ENCODE measurements at places on chromosomes 4 and X.

DNA sequence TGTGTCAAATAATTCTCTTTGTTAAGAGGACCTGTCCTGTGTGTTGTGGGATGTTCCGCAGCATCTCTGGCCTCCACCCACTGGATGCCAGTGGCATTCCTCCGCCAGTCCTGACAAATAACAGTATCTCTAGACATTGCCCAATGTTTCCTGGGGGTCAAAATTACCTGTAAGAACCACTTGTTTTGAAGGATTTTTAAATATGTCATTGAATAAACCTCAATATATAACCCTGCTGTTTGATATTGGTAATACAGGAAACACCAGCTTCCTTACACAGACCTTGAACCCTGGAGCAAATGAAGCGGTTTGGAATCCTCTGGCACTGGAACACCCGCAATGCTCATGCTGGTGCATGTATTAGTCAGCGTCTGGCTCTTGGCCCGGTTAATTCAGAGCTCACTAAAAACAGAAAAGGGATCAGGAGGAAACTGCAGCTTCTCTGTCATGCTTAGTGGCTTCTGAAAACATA, 101.3 kb downstream of the TBL1X start:
- no peak for DNase-seq

DNA sequence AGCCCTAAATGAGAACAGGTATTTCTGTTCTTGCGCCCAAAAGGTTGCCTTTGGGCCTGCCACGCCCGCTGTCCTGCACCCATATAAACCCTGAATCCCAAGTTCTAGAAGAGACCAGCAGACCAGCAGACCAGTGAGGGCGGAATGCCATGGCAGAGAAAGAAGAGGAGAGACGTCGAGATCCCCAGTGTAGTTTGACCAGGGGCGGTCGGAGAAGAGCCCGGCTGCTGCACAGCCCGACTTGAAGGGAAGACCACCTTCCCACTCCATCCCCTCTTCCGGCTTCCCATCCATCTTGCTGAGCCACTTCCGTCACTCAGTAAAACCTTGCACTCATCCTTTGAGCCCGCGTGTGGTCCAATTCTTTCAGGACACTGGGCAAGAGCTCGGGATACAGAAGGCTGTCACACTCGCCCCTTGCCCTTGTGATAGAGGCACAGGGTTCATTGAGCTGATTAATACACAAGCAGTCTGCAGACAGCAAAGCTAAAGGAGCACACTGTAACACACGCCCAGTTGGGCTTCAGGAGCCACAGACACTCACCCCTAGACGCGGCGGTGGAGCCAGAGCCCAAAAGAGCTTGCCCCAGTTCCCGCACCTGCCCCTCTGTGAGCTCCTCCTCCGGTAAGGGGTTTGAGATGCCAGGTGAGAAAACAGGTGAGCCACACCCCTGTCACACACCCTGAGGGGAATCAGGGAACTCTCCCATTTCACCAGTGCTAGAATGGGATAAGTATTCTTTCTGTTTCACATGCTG, 230.8 kb downstream of the PCDH10 start:
- DNase-seq: no peak

DNA sequence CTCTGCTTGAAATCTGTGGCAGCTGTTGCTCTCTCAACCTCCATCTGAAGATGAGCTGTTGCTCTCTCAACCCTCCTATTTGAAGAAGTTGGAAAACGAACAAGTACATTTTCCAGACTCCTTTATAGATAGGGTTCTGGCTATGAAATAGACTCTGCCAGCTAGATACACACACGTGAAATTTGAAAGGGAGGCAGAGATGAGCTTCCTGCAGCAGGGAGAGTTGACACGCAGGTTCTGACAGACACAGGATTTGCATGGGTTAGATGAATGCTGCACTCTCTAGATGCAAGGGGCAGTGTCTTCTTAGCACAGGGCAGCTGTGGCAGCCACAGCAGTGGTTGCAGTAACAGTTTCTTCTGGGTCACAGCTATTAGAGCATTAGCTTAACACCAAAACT, 8.0 kb upstream of the PYURF start:
- no peak for DNase-seq

- DNase-seq: no peak
Observed at GRCh38 chrX:104189837-104190236, 23.6 kb downstream of the FAM199X start.

- no peak for DNase-seq
Observed at GRCh38 chr4:2051086-2051485, 8.0 kb upstream of the NAT8L start.

GRCh38 chrX:4830880-4831557, 1117.6 kb upstream of the PRKX start:
- no peak for DNase-seq

DNA sequence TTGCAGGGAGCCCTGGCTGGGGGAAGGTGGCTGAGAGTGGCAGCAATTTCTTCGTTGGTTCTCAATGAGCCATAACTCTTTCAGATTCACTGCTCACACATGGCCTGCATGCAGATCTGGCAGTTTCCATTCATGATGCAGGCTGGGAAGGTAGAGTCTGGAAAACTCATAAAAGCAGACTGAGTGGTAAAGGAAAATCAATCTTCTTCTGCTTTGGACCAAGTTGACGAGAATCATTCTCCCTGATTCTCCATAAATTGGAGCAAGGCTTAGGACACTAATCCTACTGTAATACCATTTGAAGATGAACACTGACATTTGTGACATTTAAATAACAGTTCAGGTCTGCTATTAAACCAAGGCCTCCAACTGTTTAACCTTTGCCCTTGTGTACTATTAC, 35.3 kb upstream of the HAND2 start:
- no peak for DNase-seq

Data from activated CD4-positive, alpha-beta T cell treated with anti-CD3 and anti-CD28 coated beads, Interleukin-2, amount 50 U/mL, for 4 hours (primary cell).